ENCODE measurements at places on chromosomes 4 and X.

- DNase-seq = no peak
These were observed 4.7 kb downstream of the STOX2 start for GRCh38 chr4:183909801-183910200.

DNA sequence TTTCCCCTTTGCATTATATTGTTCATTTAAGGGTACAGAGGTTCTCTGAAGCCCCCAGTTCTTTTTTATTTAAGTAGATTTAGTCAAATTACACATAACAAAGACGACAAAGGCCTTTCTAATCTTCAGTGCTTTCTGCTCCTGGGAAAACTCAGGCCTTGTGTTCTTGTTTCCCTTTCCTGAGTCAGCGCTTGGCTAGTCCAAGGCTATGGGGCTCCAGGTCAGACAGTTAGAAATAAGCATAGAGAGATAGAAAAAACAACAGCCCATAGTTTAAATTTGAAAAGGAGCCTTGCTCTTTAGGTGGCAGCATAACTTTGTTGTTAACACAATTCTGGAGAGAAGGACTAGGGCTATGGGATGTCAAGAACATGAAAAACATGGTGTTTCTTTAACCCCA, 97.3 kb downstream of the PPP1R2C start:
- DNase-seq = no peak

- DNase-seq = no peak
These were observed 802 bp downstream of the RFC1 start for GRCh38 chr4:39365360-39365759.

- DNase-seq = no peak
These were observed 377.2 kb upstream of the FTHL17 start for GRCh38 chrX:31449081-31449480.

DNA sequence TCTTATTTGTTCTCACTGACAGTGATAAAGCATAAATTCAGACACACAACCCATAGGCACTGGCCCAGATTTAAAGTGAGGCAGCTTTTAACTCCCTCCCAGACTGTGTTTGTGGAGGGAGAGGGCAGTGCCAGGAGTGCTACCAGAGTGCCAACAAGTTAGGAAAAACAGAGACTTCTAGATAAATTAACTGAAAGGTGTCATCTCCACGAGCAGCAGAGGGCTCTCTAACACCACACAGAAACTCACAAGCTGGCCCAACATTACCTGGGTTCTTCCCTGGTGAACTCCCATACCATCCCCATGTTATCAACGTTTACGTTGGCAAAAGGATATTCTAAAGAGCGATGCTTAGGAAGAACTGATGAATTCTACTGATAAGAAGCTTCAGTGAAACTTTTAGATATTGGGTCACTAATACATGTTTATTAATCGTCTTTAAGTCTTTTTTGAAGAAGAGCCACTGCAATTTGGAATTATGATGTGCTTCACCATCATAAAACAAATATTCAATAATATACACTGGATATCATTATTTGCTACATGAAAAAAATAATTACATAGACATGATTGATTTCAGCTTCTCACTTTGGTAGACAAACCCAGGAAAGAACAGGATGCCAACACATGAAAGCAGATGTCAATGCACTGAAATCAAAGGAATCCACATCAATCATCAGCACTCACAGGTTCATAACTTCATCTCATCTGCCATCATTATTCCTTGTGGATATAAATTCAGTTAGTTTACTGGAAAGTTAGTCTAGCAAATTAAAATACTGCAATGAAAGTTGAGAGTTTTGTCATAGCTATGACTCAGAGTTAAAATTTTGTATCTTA, 121.2 kb upstream of the NAP1L5 start:
- DNase-seq = peak; percentile 64

DNA sequence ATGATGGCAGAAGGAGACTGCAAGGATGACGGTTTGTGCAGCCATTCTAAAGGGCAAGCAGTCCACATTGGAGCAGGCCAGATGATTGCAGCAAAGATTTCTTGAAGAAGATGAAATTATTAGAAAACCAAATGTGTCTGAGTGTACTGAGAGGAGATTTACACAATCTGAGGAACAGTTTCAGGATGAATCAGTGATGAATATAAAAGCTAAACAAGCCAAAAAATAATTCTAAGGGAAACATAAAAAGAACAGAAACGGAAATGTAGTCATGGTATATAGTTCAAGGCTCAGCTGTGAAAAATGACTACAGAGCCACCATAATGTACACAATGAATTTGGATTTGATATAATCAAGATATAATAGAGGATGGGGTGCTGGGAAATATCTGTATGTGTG, 168.5 kb downstream of the PDGFC start:
- no peak for DNase-seq

- DNase-seq = no peak
These were observed 150.0 kb downstream of the MAML3 start for GRCh38 chr4:140003876-140004548.

GRCh38 chr4:41652971-41653370, 95.6 kb downstream of the PHOX2B start:
- DNase-seq = no peak

- DNase-seq = no peak
These were observed 61.7 kb upstream of the PPP1R2C start for GRCh38 chrX:42839632-42840031.

DNA sequence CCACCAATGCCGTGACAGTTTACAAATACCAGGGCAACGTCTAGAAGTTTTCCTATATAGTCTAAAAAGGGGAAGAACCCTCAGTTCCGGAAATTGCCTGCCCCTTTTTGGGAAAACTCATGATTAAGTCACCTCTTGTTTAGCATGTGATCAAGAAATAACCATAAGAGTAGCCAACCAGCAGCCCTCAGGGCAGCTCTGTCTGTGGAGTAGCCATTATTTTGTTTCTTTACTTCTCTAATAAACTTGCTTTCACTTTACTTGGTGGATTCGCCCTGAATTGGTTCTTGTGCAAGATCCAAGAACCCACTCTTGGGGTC, 20.0 kb upstream of the HOPX start:
- DNase-seq = no peak

DNA sequence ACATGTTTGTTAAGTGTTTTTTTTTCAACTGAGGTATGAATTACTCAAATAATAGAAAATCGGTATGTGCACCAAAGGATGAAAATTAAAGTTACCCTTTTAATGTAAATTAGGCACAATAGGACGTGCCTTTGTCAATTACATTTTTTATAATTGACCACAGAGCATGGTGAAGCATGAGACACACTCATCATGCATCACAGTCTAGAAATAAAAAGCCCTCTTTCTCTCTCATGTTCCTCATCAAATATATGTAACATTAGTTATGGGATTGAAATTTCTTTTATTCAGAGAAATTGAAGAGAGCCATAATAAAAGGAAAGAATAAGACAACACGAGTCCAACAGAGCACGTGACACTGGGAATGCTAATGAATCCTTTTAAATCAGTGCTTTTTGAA, 3.5 kb downstream of the GNRHR start:
- no peak for DNase-seq

- DNase-seq = no peak
These were observed 51.4 kb upstream of the VCX3B start for GRCh38 chrX:8413279-8413678.

GRCh38 chr4:40055863-40056715, 561 bp upstream of the N4BP2 start:
- peak; percentile 80 for DNase-seq

DNA sequence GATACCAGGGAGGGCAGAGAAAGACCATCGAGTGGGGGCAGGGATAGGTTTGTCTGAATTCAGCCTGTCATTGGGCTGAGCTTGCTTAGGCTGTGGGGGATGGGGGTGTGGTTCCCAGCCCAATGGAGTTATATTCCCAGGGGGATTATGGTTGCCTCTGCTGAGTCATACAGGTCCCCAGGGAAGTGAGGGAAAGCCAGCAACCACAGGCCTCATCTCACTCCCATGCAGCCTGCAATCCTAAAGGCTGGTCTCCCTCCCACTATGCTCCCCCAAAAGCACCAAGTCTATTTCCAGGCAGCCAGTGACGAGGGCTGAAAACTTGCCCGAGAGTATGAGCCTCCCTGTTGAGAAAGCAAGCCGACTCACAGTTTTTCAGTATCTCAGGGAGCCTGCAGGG, 39.3 kb downstream of the AFM start:
- DNase-seq = no peak

- peak; percentile 66 for DNase-seq
These were observed 7.2 kb upstream of the MAGIX start for GRCh38 chrX:49155243-49155899.

DNA sequence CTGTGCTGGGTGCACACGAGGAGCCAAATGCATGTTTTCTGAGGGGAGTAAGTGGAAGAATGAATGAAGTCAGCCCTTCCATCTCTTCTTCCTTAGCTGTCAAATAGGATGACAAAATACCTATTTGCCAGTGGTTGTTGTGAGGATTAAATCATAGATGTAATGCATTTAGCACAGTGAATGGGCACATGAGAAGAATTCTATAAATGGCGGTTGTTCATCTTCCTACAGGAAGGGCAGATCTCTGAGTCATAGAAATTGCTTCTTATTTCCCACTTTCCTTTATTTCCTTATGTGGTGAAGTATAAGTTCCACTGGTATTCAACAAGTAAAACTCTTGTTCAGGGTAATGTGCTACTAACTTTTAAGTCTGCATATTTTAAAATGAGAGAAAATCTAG, 83.1 kb downstream of the SORBS2 start:
- no peak for DNase-seq

DNA sequence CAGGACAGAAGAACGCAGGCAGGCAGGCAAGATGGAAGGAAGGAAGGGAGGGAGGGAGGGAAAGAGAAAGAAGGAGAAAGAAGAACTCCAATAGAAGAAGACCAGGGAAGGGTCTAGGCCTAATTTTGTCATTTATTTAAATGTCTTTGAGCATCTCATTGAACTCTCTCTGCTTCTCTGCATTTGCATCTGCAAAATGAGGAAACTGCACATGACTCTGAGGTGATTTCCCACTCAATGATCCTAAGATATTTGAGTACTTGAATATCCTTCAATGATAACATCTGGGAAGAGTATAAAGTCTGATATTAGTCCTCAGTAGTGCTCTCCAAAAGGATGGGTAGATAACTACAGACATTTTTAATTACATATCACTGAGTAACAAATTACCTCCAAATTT, 33.1 kb upstream of the RBPJ start:
- DNase-seq = no peak

DNA sequence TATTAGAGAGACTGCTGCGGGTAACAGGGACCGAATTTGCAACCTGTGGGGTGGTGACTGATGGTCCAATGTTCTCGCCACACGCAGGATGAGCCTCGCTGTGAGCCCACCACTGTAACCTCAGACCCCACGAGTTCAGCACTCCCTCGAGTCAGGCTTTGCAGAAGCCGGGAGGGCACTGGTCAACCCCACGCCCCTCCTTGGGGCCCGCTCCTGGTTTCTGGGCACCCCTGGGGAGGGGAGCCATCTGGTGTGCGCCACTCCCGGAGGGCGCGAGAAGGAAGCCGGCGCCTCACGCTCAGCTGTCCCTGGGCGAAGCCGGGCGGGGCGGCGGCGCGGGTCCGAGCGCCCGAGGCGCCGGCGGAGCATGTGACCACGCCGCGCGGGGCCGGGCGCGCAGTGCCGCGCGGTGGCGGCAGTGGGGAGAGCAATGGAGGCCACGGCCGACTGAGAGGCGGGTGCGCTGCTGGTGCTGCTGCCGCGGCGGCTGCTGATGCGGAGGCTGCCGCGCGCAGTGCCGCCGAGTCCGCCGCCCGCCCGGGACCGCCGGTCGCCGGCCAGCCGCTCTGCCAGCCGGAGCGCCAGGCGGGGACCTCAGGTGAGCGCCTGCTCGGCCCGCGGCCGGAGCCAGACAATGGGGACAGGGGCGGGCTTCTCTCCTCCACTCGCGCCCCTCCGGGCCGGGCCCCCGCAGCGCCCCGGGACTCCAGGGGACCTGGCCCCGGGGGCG, 100.1 kb downstream of the CEP135 start:
- DNase-seq = peak; percentile 63

DNA sequence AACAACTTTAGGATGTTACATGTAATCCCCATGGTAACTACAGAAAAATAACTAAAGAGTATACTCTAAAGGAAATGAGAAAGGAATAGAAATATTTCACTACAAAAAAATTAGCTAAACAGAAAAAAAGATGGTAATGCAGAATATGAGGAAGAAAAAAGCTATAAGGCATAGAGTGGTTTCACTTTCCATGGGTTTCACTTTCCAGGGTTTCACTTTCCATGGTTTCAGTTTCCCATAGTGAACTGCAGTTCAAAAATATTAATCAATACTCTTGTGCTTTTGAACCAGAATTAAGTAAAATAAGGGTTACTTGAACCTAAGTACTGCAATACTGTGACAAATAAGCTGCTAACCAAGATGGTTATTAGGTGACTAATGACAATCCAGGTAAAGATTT, 42.0 kb downstream of the NPFFR2 start:
- DNase-seq = no peak

GRCh38 chr4:120218981-120219380, 152.3 kb upstream of the MAD2L1 start:
- DNase-seq = no peak

- no peak for DNase-seq
These were observed 69.1 kb downstream of the RASL11B start for GRCh38 chr4:52931243-52931642.

- DNase-seq = no peak
These were observed 28.7 kb downstream of the APLN start for GRCh38 chrX:129626026-129626425.

- DNase-seq = no peak
These were observed 166.5 kb downstream of the PJA1 start for GRCh38 chrX:68998716-68999115.

DNA sequence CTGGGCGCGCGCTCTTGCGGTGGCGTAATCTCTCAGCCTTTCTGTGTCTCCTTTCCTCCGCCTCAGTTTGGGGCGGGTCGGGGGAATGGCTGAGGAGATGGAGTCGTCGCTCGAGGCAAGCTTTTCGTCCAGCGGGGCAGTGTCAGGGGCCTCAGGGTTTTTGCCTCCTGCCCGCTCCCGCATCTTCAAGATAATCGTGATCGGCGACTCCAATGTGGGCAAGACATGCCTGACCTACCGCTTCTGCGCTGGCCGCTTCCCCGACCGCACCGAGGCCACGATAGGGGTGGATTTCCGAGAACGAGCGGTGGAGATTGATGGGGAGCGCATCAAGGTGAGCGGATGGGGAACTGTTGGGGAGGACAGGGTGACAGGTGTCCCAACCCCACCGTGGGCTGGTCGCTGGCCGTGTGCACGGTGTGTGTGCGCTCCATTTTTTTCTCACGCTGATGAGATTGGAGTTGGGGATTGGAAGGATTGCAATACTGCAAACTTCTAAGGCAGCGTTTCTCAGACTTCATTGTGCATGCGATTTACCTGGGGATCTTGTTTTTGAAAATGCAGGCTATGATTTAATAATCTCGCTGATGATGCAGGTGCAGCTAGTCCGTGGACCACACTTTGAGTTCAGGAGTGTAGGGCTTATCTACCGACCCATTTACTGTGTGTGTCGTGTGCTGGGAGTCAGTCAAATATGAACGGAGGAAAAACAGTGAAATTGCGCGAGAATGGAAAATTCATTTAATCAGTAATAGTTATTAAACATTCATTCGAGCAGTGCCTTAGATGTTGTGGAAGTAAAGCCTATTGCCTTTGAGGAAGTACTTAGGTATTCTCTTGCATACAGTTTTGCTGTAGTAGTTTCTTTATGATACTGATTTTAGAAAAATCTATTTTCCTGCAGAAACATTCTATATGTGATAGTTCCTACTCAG, at the start of gene RAB33B:
TSS of gene RAB33B (plus strand) at position 11 of the 935 bp plus-strand sequence. CDS start at position 86, 75 bp downstream.
- DNase-seq = no peak
